ENCODE measurements at places on chromosomes 3 and 15. TPM values are rescaled to one million over a fixed set of nuclear protein-coding genes. Genes with fewer than 3 reads are reported as not detected.
A peak's percentile ranks its signal among the peaks of the same experiment; 100 is the strongest.

GRCh38 chr3:67578416-67578815 lies 76.0 kb downstream of the SUCLG2 start:
- H3K4me1 ChIP-seq: no peaks in the 10 kb centered on the region
- H3K4me3 ChIP-seq: no peak overlapping the region
- H3K27me3 ChIP-seq: no peaks in the 10 kb centered on the region
- H3K36me3 ChIP-seq: no peaks in the 10 kb centered on the region
- no peak overlapping the region for H3K27ac ChIP-seq

DNA sequence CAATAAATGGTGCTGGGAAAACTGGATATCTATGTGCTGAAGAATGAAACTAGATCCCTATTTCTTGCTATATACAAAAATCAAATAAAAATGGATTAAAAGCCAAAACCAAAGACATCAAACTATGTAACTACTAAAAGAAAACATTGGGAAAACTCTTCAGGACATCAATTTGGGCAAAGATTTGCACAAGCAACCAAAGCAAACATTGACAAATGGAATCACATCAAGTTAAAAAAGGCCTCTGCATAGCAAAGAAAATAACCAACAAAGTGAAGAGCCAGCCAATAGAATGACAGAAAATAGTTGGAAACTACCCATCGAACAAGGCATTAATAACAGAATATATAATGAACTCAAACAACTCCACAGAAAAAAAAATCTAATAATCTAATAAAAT lies 1495.3 kb downstream of the SI start:
- no peak overlapping the region for H3K4me3 ChIP-seq
- DNase-seq: no peak
- no peaks in the 10 kb centered on the region for H3K27me3 ChIP-seq
- H3K4me1 ChIP-seq: no peaks in the 10 kb centered on the region
- no peaks in the 10 kb centered on the region for H3K36me3 ChIP-seq
- H3K27ac ChIP-seq: no peak overlapping the region

DNA sequence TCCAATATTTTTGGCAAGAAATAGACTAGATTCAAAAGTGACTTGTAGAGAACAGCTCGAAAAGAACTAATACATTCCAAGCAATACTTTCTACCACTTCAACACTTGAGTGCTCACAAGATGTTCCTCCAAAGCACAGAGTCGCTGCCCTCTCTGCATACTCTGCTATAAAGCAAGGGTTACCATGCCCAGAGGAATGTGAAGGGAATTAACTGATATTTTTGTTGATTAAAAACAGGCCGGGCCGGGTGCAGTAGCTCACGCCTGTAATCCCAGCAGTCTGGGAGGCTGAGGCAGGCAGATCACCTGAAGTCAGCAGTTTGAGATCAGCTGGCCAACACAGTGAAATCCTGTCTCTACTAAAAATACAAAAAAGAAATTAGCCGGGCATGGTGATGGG lies 57.6 kb upstream of the CSPG5 start:
- DNase-seq: peak; percentile 51
- no peak overlapping the region for H3K27ac ChIP-seq
- H3K4me3 ChIP-seq: no peak overlapping the region
- H3K4me1 ChIP-seq: peaks cover 13% of the 10 kb centered on the region
- H3K36me3 ChIP-seq: peaks cover 77% of the 10 kb centered on the region

DNA sequence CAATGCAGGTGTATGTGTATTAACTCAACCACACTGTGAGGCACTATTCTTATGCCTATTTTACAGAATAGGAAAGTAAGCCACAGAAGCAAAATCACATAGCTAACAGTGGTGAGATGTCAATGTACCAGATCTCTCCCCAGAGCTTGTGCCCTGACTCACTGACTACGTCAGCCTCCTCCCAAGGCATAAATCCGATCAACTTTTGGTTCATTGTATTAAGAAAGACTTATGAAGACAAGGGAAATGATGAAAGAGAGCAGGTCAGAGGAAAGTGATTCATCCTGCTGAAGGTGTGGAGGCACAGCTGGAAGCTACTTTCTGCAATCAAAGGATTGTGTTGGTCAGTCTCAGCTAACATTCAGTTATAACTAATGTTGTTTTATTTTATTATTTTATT lies 33.0 kb upstream of the SV2B start:
- H3K27me3 ChIP-seq: peaks cover 7% of the 10 kb centered on the region
- DNase-seq: no peak
- no peak overlapping the region for H3K27ac ChIP-seq

GRCh38 chr3:53166206-53166605 lies 5.2 kb downstream of the PRKCD start:
- peak overlapping the region; percentile 30 for H3K4me3 ChIP-seq
- DNase-seq: no peak

- no peak overlapping the region for H3K4me3 ChIP-seq
- DNase-seq: no peak
- peaks cover 20% of the 10 kb centered on the region for H3K36me3 ChIP-seq
- H3K27ac ChIP-seq: no peak overlapping the region
- no peaks in the 10 kb centered on the region for H3K27me3 ChIP-seq
Observed at GRCh38 chr3:105722943-105723556, 145.8 kb downstream of the CBLB start.

- no peak for DNase-seq
- peaks cover 63% of the 10 kb centered on the region for H3K4me1 ChIP-seq
- H3K36me3 ChIP-seq: no peaks in the 10 kb centered on the region
- H3K4me3 ChIP-seq: no peak overlapping the region
Observed at GRCh38 chr3:152309535-152310307, 41.0 kb downstream of the MBNL1 start.

GRCh38 chr3:158837240-158837639 lies 35.4 kb downstream of the MFSD1 start:
- no peak overlapping the region for H3K27ac ChIP-seq
- DNase-seq: no peak
- no peaks in the 10 kb centered on the region for H3K4me1 ChIP-seq
- no peak overlapping the region for H3K4me3 ChIP-seq

DNA sequence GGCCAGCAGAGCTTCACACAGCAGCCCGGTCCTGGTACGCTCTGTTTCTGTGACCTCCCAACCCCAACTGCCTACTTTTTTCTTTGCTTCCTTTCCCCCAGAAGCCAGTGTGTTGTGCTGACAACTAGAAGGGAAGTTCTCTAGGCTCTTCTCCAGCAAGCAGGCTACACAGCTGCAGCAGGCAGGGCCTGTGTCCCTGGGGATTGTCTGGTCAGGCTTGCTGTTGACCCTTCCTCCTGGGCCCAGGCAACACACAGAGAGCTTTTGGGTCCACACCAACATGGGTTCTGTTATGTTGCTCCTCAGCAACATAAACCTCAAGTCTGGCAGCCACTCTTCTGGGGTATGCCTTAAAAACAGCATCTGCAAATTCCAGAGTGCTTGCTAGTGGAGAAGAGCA lies 36.2 kb upstream of the TSPAN3 start:
- peaks cover 5% of the 10 kb centered on the region for H3K36me3 ChIP-seq

DNA sequence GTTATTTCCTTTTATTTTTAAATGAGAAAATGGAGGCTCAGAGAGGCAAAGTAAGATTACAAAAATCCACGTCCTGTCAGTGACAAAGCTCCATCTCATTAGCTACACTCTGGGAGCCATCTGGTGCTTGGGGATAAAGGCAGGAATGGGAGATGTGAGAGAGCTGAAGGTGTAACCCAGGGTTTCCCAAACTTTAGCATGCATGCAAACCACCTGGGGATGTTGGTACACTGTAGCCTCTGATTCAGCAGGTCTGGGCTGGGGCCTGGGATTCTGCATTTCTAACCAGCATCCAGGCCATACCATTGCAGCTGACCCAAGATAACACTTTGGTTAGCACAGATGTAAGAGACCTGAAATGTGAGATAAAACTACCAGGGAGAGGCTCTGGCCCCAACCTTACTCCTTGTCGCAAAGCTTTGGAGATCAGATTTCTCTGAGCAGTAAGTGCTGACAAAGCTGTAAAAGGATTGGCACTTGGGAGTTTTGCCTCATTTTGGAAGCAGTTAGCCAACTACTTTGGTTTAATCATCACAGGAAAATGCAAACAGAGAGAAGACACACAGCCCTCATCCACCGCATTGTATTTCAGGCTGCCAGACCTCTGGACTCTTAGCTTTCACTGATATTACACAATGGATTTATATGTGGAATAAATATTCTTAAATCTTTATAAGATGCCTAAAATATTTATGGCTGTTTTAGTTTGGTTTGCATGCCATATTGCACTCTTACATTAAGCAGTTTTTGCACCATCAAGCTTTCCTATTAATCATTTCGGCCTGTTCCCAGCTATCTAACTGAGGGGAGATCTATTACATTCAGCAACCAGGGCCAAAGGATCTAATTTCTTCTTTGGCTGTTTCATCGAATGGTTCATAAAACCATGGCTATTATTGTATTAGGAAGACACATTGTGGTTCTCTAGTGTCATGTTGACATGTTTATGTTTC lies 263.0 kb downstream of the EBLN2 start:
- no peak overlapping the region for H3K4me3 ChIP-seq
- no peaks in the 10 kb centered on the region for H3K36me3 ChIP-seq
- no peaks in the 10 kb centered on the region for H3K4me1 ChIP-seq
- DNase-seq: no peak
- H3K27me3 ChIP-seq: no peaks in the 10 kb centered on the region

GRCh38 chr15:52481915-52482314 lies 46.8 kb downstream of the MYO5A start:
- no peak overlapping the region for H3K4me3 ChIP-seq
- H3K27ac ChIP-seq: no peak overlapping the region
- no peaks in the 10 kb centered on the region for H3K36me3 ChIP-seq
- peaks cover 41% of the 10 kb centered on the region for H3K4me1 ChIP-seq

GRCh38 chr3:106193876-106194275 lies 325.1 kb upstream of the CBLB start:
- H3K4me1 ChIP-seq: no peaks in the 10 kb centered on the region
- no peak overlapping the region for H3K4me3 ChIP-seq
- H3K27me3 ChIP-seq: no peaks in the 10 kb centered on the region
- no peak for DNase-seq
- no peaks in the 10 kb centered on the region for H3K36me3 ChIP-seq

GRCh38 chr3:38133557-38134405 lies 3.1 kb downstream of the ACAA1 start:
- peaks cover 64% of the 10 kb centered on the region for H3K36me3 ChIP-seq
- DNase-seq: peak; percentile 45
- H3K27ac ChIP-seq: peak overlapping the region; percentile 7
- H3K4me1 ChIP-seq: peaks cover 70% of the 10 kb centered on the region
- no peak overlapping the region for H3K4me3 ChIP-seq

DNA sequence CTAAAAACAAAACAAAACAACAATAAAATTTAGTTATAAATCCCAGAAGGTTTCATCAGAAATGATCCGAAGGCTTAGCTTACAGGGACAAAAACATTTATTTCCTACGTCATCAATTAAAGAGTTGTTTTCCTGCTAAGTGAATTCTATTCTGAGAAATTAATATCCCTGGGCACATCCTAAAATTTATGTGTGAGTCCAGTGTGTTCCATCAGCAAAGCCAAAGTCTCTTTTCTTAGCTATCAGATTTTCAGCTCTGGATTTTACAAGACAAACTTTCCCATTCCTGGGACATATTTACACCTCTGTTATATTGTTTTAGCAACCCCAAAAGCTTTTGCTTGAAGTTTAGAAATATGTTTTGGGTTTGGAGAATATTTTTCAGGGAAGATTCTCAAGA lies 4.4 kb upstream of the TMC3 start:
- no peak overlapping the region for H3K4me3 ChIP-seq
- no peak for DNase-seq
- H3K36me3 ChIP-seq: no peaks in the 10 kb centered on the region
- no peaks in the 10 kb centered on the region for H3K27me3 ChIP-seq
- H3K4me1 ChIP-seq: no peaks in the 10 kb centered on the region

DNA sequence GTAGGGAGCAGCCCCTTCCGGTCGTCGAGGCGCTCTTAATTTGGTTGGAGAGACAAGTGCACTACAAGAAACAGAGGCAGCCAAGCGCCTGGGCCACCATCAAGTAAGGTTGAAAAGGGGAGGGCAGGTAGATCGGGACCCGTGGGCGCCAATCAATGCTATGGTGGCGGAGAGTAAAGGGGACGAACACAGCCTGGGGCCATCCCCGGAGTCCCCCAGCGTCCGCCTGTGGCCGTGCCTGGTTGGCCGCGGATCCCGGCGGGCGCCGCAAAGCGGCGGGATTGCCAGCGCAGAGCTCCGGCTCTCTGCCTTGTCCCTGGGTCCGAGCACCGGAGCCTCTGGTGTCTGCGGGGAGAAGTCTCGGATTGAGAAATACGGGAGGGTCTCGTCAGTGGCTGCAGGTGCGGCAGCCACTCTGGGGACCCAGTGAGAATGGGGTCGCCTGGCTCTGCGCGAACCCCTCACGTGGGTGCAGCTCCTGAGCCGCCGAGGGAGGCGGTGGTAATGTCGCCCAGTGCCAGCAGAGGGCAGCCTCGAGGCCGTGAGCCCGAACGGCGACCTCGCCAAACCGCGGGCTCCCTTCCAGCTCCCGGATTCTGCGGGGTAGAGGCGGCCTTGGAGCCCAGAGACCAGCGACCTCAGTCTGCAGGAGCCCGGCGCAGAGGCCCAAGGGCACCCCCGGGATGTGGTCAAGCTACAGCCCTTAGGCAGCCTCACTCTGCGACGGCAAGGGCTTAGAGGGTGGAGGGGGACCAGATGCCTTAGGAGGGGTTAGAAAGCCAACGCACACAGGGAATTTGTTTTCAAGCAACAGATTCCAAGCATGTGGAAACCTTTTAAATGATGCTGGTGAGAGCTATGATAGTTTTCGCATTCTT lies 10.8 kb downstream of the FOXL2 start:
- peak; percentile 82 for DNase-seq
- H3K27ac ChIP-seq: no peak overlapping the region
- peaks cover 66% of the 10 kb centered on the region for H3K27me3 ChIP-seq
- peak overlapping the region; percentile 47 for H3K4me3 ChIP-seq
- H3K36me3 ChIP-seq: no peaks in the 10 kb centered on the region

DNA sequence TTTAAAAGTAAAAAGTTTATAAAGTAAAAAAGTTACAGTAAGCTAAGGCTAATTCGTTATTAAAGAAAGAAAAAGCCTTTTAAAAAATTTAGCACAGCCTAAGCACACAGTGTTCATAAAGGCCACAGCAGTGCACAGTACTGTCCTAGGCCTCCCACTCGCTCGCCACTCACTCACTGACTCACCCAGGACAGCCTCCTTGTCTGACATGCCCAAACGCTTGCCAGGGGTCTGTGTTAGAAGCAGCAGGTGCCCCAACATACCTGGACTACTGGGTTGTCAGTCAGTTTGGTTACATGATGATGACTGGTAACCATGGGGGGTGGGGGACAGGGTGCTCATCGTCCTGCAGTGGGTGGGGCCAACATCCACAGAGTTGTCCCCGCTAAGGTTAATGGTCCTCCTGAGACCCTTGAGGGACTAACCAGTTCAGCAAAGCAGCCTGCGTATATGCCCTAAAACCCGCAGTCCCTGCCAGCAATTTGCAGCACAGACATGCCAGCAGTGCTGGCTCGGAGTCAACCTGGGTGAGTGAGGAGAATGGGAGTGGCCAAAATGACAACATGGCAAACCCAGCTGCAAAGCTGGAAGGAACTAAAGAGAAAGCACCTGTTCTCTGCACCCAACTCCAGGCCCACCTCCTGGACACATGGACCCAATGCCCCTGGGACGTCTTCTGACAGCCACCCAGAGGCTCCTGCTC lies 49.2 kb downstream of the CYFIP1 start:
- no peaks in the 10 kb centered on the region for H3K4me1 ChIP-seq
- H3K4me3 ChIP-seq: no peak overlapping the region
- H3K27ac ChIP-seq: no peak overlapping the region
- peaks cover 81% of the 10 kb centered on the region for H3K36me3 ChIP-seq

Gene MTMR10
- 42.4 TPM for total RNA-seq

Gene HIGD2B
- total RNA-seq: not detected

Gene UROC1
- total RNA-seq: not detected

Gene CACNA2D2
- total RNA-seq: 105 TPM

Gene IL17RD
- 2.4 TPM for total RNA-seq

Gene GPR171
- total RNA-seq: 1.3 TPM

Gene SH2D7
- not detected for total RNA-seq
